CD4-positive, CD25-positive, alpha-beta regulatory T cell (primary cell): ENCODE measurements at places on chromosomes 6 and 20. TPM values are rescaled to one million over a fixed set of nuclear protein-coding genes. Genes with fewer than 3 reads are reported as not detected.

DNA sequence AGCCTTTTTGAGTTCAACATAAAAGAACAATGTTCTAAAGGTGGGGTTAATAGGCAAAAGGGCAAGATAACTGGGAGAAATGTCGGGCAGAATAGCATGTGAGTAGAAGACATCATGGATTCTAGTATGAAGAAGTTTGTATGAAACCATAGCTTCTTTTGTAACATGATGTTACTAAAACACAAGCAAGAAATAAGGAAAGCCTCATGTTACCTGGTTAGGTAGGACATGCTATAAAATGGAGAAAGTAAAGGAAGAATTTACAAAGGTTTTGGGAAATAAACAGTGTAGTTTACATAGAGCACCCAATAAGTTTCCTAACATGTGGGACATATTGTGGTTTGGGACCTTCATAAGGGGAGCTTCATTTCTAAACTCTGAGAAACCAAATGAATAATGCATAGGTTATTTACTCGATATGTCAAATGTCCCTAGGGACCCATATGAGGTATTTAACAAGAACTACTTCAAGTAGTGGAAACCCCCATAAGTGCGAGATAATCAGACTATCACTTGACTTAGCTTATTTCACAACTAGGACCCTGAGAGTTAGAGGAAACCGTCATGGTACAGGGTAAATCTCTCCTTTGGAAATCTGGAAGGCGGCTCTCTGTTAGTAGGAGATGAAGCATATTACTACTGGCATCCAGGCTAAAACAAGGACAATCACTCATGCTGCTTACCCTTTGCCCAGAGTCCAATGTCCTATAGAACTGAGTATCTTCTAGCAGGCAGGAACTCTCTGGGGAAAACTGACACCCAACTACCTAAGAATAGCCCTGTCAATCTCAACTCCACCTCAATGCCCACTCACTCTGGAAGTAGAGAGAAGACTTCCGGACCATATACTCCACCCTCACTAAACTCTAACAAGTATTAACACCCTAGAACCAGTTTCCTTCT lies 57.5 kb downstream of the ILRUN start:
- no peaks in the 10 kb centered on the region for H3K4me1 ChIP-seq
- H3K4me3 ChIP-seq, result no peak overlapping the region
- H3K27ac ChIP-seq, result no peak overlapping the region
- H3K36me3 ChIP-seq, result peaks cover 19% of the 10 kb centered on the region
- no peak for DNase-seq

Gene KIAA1755
- not detected for polyA plus RNA-seq

Gene HSPA1L
- polyA plus RNA-seq, result 4.2 TPM

Gene SRMS
- polyA plus RNA-seq, result not detected

DNA sequence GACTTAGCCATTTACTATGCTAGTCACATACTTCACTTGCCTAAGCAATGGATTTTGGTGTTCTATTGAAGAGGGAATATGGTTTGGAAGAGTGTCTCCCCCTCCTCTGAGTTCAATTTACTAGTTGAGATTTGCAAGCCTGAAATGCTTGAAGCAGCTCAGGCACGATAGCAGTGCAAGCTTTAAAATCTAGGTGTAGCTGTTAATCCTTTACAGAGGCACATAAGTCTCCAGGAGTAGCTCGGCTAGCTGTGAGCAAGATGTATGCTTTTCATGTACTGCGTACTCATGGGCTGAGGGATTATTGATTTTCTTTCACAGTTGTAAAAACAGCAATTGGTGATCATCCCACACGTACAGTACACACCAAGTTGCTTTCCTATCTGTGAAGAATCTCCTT lies 726 bp downstream of the FLRT3 start:
- H3K36me3 ChIP-seq, result no peaks in the 10 kb centered on the region
- H3K4me1 ChIP-seq, result no peaks in the 10 kb centered on the region
- no peak overlapping the region for H3K27ac ChIP-seq

GRCh38 chr6:170286246-170286933 lies 4.5 kb downstream of the DLL1 start:
- H3K4me1 ChIP-seq, result peaks cover 24% of the 10 kb centered on the region
- no peak overlapping the region for H3K4me3 ChIP-seq
- peaks cover 12% of the 10 kb centered on the region for H3K27me3 ChIP-seq
- no peak for DNase-seq
- H3K36me3 ChIP-seq, result no peaks in the 10 kb centered on the region
- no peak overlapping the region for H3K27ac ChIP-seq

Gene MAP7
- 0.21 TPM for polyA plus RNA-seq

DNA sequence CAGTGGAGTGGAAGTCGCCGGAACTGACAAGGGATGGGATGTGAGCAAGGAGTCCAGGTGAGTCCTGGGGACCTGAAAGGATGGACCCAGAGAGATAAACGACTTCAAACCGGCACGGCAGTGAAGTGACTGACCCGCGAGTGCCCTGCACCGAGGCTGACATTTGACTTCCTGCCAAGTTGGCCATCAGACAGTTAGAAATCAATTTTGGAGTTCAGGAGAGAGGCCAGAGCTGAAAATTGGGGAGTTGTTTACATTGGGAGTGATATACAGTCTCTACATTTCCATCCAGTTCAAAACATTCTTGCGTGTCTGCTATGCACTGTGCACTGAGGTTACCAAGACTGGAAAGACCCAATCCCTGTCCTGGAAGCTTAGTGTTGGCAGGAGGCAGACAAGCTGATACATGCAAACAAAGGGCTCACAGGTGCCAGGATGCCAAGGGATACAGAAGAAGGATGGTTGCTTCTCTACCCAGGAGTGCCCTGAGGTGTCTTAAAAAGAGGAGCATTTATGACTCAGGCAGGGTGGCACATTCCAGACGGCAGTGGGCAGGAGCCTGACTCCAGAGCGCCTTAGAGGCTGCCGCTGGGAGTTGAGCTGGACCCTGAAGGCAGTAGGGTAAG lies 186.6 kb downstream of the MTHFD1L start:
- H3K27ac ChIP-seq, result no peak overlapping the region
- no peaks in the 10 kb centered on the region for H3K36me3 ChIP-seq
- H3K27me3 ChIP-seq, result no peaks in the 10 kb centered on the region
- H3K4me3 ChIP-seq, result no peak overlapping the region

DNA sequence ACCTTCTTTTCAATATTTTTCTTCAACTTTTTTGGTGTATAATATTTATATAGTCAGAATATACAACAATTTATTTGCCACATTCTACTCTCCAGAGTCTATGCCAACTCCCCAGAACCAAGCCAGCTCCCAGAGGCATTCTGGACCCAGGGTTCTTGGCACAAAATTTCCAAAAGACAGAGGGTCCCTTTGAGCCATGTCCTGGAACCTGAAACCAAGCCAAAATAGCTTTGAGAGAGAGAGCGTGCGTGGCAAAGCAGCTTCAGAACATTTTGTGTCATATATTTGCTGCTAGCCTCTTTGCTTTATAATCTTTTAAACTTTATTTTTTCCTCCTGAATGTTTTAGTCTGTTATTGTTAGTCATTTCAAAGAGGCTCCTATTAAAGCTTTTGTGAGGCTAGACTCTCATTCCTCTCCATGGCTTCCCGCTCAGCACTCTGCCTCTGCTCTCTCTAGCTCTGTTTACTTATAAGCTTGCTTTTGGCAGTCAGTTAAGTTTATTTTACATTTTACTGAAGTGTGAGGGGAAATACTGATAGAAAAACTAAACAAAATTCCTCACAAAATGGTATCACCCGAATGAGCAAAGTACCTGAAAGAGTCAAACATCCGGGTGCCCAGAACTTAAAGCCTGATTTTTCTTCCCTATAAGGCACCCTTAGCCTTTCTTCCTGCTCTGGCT lies 605.1 kb upstream of the ID4 start:
- no peaks in the 10 kb centered on the region for H3K4me1 ChIP-seq
- H3K27me3 ChIP-seq, result no peaks in the 10 kb centered on the region
- DNase-seq, result no peak
- H3K27ac ChIP-seq, result no peak overlapping the region

GRCh38 chr20:56359212-56360132 lies 698 bp downstream of the FAM210B start:
- no peak for DNase-seq
- H3K4me3 ChIP-seq, result peak overlapping the region; percentile 76
- no peak overlapping the region for H3K27ac ChIP-seq
- H3K27me3 ChIP-seq, result no peaks in the 10 kb centered on the region
- no peaks in the 10 kb centered on the region for H3K36me3 ChIP-seq

Gene SEL1L2
- polyA plus RNA-seq, result not detected

GRCh38 chr6:105786449-105786848 lies 299.7 kb upstream of the PRDM1 start:
- no peak overlapping the region for H3K4me3 ChIP-seq
- DNase-seq, result no peak
- H3K4me1 ChIP-seq, result peaks cover 38% of the 10 kb centered on the region

- no peak for DNase-seq
- H3K36me3 ChIP-seq, result no peaks in the 10 kb centered on the region
- H3K4me1 ChIP-seq, result no peaks in the 10 kb centered on the region
- H3K4me3 ChIP-seq, result no peak overlapping the region
Observed at GRCh38 chr6:36018339-36018738, 6.1 kb downstream of the SLC26A8 start.

- no peak overlapping the region for H3K4me3 ChIP-seq
- no peaks in the 10 kb centered on the region for H3K4me1 ChIP-seq
- no peak for DNase-seq
- H3K36me3 ChIP-seq, result no peaks in the 10 kb centered on the region
- no peaks in the 10 kb centered on the region for H3K27me3 ChIP-seq
Observed at GRCh38 chr6:123042401-123042800, 46.4 kb downstream of the CLVS2 start.

Gene SNRNP48
- 6.8 TPM for polyA plus RNA-seq

GRCh38 chr6:28985462-28986164 lies 19.5 kb downstream of the ZNF311 start:
- no peak for DNase-seq
- no peak overlapping the region for H3K27ac ChIP-seq
- peak overlapping the region; percentile 50 for H3K4me3 ChIP-seq
- peaks cover 15% of the 10 kb centered on the region for H3K27me3 ChIP-seq
- no peaks in the 10 kb centered on the region for H3K36me3 ChIP-seq

GRCh38 chr6:29800254-29800653 lies 27.4 kb upstream of the HLA-G start:
- no peak for DNase-seq
- H3K4me3 ChIP-seq, result no peak overlapping the region
- H3K27ac ChIP-seq, result no peak overlapping the region
- peaks cover 17% of the 10 kb centered on the region for H3K27me3 ChIP-seq

Gene LY6G6C
- not detected for polyA plus RNA-seq

- no peaks in the 10 kb centered on the region for H3K4me1 ChIP-seq
- H3K27me3 ChIP-seq, result no peaks in the 10 kb centered on the region
- H3K4me3 ChIP-seq, result no peak overlapping the region
Observed at GRCh38 chr6:91167846-91168245, 581.0 kb upstream of the MAP3K7 start.

DNA sequence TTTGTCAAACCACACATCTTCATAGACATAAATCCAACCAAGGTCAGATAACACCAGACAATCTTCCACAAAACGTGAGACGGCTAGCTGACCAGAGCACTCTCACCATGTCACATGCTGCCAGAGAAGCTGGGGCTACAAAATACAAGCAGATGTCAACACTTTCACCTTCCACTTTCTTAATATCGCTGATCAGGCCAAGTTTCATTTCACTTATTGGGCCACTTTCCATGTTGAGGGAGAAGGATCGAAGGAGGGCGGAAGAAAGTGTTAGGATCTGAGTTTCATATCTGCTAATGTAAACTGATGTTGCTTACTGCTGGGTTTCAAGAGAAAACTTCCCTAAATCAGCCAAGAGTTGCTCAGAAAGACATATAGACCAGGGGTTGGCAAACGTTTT lies 177.0 kb upstream of the PRDM1 start:
- no peak for DNase-seq
- H3K27me3 ChIP-seq, result no peaks in the 10 kb centered on the region
- no peaks in the 10 kb centered on the region for H3K4me1 ChIP-seq
- no peak overlapping the region for H3K27ac ChIP-seq
- no peaks in the 10 kb centered on the region for H3K36me3 ChIP-seq

GRCh38 chr6:112865131-112865530 lies 518.0 kb downstream of the RFPL4B start:
- no peaks in the 10 kb centered on the region for H3K36me3 ChIP-seq
- DNase-seq, result no peak
- no peak overlapping the region for H3K4me3 ChIP-seq

DNA sequence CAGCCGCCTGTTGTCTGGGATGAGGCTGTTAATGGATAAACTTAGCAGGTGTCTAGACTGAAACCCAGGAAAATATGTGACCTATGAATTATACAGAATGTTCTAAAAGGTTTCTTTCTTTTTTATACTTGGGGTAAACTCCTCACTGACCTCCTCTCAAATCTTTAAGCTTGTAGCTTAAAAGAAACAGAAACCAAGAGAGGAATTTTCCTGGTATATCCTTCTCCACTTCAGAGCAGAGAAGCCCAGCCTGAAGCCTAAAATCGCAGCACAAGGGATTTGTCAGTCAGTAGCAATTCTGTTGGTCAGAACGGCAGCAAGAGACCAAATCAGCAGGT lies 99.4 kb upstream of the RIPOR2 start:
- peak overlapping the region; percentile 100 for H3K4me3 ChIP-seq
- H3K27me3 ChIP-seq, result no peaks in the 10 kb centered on the region

DNA sequence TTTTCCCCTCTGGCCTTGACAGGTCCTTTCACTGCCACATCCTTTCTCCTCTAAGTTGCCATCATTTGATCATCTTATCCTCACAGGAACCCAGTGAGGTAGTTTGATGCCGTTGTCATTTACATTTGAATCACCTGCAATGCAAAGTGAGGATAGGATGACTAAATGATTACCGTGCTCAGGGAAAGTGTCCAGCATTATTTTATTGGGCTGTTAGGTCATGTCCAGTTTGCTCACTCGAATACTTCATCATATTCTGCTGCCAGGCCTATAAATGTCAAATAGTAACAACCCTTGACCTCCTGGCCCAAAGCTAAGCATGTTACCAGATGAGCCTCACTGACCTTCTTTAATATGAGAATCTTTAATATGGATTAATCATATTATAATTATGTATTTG lies 1068.7 kb upstream of the FLRT3 start:
- H3K36me3 ChIP-seq, result no peaks in the 10 kb centered on the region
- no peak for DNase-seq
- no peaks in the 10 kb centered on the region for H3K27me3 ChIP-seq
- no peaks in the 10 kb centered on the region for H3K4me1 ChIP-seq
- H3K27ac ChIP-seq, result no peak overlapping the region

DNA sequence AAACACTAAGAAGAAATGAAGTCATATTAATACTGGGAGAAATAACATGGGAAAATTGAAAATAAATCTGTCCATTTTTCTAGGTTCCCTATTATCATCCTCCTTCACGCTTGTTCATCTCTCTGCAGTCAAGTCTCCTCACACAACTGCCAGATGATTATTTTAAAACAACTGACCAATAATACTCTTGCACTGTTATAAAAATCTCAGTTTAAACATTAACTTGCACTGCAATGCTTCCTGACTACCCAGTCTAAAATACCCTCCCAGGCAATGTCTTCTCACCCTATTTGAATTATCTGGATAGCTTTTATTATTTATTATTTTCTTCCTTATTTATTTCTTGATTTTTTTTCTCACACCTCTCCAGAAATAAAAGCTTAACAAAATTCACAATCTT lies 5.7 kb downstream of the EYS start:
- no peaks in the 10 kb centered on the region for H3K27me3 ChIP-seq
- no peak overlapping the region for H3K4me3 ChIP-seq
- no peak for DNase-seq
- no peaks in the 10 kb centered on the region for H3K36me3 ChIP-seq
- H3K4me1 ChIP-seq, result no peaks in the 10 kb centered on the region

GRCh38 chr6:47781732-47782131 lies at the start of gene OPN5:
OPN5 (plus strand) TSS chr6:47782032; CDS start chr6:47782067, 35 bp downstream.
- no peaks in the 10 kb centered on the region for H3K36me3 ChIP-seq
- no peaks in the 10 kb centered on the region for H3K4me1 ChIP-seq
- H3K4me3 ChIP-seq, result no peak within 1 kb of the TSS
- DNase-seq, result no peak
- H3K27ac ChIP-seq, result no peak within 1 kb of the TSS

Gene TTK
- not detected for polyA plus RNA-seq
